Glomerular endothelial cell (primary cell): ENCODE measurements at places on chromosomes 7 and 10.

DNA sequence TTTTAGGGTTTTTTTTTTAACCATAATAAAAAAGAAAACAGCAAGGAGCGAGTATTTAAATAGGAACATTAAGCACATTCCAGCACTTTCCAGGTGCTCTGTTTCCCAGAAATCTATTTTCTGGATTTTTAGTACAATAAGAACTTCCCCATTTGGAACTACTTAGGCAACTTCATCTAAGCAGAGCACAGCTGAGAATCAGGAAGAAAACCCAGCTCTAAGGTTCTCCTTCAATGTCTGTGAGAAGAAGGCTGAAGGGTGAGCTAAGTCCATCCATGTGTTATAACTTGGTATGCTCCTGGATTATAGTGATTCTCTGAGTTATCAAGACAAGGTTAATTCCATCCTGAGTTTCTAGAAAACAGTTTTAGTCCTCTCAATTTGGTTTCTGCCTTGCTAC lies 181.9 kb downstream of the CYP26A1 start:
- no peak for DNase-seq

DNA sequence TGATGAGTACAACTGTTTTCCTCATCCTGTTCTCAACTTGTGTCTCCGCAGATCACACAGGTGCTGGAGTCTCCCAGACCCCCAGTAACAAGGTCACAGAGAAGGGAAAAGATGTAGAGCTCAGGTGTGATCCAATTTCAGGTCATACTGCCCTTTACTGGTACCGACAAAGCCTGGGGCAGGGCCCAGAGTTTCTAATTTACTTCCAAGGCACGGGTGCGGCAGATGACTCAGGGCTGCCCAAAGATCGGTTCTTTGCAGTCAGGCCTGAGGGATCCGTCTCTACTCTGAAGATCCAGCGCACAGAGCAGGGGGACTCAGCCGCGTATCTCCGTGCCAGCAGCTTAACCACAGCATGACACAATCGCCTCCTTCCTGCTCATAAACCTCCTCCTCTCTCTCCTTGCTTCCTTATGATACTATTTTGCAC lies 126.7 kb upstream of the PRSS58 start:
- DNase-seq, result no peak

DNA sequence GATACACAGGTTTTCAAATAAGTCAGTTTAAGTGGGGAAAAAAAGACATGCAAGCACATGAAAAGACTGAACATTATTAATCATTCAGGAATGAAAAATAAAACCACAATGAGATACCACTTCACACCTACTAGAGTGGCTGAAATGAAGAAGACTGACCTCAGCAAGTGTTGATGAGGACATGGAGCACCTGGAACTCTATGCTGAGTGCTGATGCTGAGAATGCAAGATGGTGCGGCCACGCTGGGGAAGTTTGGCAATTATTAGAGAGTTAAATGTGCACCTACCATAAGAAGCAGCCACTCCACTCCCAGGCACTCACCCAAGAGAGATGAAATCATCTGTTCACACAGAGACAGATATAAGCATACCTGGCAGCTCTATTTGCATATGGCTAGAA lies 32.9 kb upstream of the ELFN1 start:
- DNase-seq, result no peak

- DNase-seq, result no peak
Measured at GRCh38 chr7:512541-513311, 6.9 kb downstream of the PDGFA start.

GRCh38 chr10:96584035-96584434 lies 2.8 kb downstream of the TM9SF3 start:
- DNase-seq, result no peak

- DNase-seq, result no peak
Measured at GRCh38 chr7:79268730-79269129, 184.7 kb downstream of the MAGI2 start.

- DNase-seq, result peak; percentile 60
Measured at GRCh38 chr7:12162415-12163113, 48.5 kb upstream of the TMEM106B start.

GRCh38 chr7:101901661-101902491 lies 84.5 kb downstream of the CUX1 start:
- no peak for DNase-seq

GRCh38 chr10:20105236-20105635 lies 289.0 kb downstream of the PLXDC2 start:
- no peak for DNase-seq

DNA sequence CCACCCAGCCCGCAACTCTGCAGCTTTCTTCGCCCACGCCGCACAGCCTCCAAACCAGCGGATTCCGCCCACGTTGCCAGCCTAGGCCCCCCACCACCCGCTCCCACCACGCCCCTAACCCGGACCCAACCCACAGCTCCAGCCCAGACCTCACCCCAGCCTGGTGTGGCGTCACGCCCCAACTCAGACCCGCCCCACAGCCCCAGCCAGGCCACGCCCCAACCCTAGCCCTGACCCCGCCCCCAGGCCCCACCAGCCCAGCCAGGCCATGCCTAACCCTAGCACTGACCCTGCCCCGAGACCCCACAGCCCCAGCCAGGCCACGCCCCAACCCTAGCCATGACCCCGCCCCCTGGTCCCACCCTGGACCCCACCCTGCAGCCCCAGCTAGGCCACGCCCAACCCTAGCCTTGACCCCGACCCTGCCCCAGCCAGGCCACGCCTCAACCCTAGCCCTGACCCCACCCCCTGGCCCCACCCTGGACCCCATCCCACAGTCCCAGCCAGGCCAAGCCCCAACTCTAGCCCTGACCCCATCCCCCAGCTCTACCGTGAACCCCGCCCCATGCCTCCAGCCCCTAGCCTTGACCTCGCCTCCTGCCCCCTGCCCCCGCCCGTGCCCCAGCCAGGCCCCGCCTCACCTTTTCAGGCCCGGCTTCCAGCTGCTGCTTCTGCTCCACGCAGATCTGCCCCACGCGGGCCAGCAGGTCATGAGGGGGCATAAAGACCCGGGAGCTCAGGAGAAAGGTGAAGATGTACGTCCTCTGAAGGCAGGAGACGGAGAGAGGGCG lies 64.0 kb downstream of the RASGEF1A start:
- DNase-seq, result no peak

DNA sequence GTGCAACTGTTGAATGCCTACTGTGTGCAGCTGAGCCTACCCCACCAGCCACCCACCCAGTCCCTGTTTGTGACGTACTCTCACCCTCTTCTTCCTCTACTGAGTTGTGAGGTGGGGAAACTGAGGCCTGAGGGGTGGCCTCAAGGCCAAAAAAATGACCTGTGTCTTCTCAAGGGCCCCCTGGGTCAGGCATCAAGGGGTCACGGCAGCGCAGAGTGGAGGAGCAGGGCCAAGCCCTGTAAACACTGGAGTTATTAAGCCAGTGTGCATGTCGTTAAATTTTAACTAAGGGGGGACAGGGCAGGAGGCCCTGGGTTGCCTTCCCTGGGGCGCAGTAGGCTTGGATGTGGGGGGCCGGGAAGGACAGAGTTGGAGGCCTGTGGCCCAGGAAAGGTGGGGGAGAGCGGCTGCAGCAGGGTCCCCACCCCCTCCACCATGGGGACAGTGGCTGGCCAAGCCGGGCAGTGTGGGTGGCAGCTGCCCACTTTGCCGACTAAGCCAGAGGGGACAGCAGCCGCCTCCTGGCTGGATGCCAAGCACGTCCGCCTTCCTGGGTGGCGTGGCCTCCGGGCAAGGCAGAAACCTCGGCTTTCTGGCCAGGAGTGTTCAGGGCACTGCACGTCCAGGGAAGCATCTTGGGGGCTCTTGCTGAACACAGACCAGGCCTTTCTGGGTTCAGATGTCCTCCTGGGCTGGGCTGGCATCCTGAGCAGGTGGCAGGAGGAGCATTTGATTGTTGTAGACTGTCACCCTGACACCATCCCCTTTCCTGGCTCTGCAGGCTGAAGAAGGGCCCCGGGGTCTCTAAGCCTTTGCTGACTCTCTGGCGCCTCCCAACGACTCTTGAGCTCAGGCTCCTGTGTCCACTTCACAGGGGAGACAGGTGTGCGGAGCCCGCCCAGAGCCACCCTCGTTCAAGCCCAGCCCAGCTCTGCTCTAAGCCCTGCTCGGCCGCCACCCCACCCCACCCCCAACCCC lies 1.9 kb downstream of the SLC29A4 start:
- DNase-seq, result no peak

DNA sequence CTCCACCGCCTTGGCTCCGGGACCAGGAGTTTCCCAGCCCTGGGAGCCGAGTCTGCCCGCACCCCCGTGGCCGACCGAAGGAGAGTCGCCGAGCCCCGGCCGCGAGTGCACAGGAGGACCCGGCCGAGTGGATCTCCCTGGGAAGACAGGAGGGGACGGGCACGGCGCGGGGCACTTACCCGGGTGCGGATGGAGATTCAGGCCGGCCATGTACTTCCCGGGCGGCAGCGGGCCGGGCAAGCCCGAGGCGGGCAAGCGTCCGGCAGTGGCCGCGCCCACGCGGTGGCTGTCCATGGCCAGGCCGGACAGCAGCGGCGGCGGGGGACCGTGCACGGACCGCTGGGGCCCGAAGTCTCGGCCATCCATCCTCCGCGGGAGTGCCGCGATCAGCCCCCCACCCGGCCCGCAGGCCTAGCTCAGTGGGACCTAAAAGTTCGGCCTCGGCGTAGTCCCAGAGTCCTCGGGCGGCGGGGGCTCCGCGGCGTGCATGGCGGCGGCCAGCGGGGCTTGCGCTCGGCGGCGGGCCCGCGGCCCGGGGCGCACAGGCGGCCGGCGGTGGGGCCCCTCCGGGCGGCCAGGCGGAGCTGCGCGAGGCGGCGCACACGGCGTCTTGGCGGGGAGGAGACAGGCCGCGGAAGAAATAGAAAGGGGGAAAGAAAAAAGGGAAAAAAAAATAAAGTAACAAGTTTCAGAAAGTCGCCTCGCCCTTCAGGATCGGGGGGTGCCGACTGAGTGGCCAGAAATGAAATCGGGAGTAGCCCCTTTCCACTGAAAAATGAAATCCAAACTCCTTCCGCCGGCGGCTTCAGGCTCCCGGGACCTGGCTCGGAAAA lies 2.5 kb downstream of the TNRC18 start:
- no peak for DNase-seq

DNA sequence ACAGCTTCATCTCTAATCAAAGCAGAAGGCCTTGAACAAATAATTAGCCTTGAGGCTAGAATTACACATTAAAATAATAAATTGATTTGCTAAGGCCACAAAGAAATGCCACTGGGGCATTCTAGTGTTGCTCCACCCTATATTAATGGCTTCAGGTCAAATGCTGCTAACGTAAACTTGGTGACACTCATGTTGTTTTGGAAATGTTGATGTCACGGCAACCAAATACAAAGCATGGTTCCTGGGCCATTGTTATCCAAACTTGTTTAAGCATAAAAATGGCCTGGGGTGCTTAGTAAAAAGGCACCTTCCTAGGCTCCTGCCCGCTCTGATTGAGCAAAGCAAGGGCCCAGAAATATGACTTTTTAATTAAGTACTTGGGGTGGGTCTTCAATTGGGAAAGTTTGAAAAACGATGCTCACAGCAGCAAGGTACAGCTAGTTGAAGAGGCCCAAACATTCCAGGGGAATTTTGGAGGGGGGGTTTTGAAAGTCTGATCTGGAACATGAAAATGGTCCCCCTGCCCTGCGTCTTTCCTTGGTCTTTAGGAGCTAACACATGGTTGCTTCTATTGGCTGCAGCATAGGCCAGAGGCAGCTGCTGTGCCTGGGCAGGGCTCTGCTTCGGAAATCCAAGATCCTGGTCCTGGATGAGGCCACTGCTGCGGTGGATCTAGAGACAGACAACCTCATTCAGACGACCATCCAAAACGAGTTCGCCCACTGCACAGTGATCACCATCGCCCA lies 67.8 kb downstream of the ABCC2 start:
- no peak for DNase-seq

- no peak for DNase-seq
Measured at GRCh38 chr10:68666280-68666760, 54.7 kb upstream of the CCAR1 start.

DNA sequence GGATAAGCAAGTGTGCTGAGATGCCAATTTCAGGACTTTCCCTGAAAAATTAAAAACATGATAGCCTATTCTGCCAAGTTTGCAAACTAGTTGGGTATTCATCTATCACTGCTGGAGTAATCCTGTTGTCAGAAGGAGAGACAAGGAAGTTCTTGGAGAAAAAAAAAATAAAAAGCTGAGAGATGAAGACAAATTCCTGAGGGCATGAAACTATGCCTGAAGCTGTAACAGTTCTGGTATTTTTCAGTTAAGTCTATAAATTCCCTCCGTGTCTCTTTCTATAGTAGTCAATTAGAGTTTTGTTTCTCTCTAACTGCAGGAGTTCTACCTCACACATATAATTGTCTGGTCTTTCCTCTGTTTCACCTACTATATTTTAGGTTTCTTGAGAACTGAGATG lies 95.7 kb downstream of the DGKB start:
- no peak for DNase-seq

DNA sequence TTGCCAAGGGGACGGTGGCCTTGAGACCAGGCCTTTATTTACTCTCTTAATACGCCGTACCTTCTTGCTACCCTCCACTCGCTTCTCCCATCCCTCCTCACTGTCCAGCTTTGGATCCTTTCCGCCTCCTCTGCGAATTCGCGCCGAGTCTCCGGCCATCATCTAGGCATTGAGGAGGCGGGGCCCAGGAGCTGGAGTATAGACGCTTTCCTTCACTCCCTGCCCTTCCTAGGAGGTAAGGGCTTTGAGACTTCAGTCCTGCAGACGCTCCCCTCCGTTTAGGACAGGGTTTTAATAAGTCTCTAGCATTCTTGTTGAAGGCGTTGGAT lies 538 bp downstream of the TFAM start:
- no peak for DNase-seq

DNA sequence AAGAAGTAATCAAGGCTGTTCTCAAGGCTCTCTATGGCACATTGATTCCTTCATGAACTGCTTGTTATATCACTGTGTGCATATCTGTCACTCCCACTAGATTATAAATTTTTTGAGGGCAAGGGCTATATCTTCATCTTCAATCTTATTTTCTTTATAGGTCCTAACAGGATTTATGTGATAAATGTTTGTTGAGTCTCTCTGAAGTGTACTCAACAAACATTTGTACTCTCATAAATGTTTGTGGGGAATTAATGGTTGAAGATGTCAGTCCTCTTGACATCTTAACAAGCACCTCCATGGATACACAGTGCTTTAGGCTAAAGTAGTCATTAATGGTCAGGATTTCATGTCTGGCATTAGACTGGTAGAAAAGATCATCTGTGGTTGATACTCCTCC lies 143.2 kb downstream of the RNLS start:
- no peak for DNase-seq

- no peak for DNase-seq
Measured at GRCh38 chr10:127302343-127302742, 106.0 kb upstream of the INSYN2A start.

GRCh38 chr7:29565634-29565981 lies 2.0 kb downstream of the PRR15 start:
- DNase-seq, result no peak

GRCh38 chr7:16514271-16514670 lies 12.4 kb upstream of the LRRC72 start:
- peak; percentile 7 for DNase-seq

- DNase-seq, result no peak
Measured at GRCh38 chr10:64867501-64867962, 1346.3 kb downstream of the REEP3 start.

- no peak for DNase-seq
Measured at GRCh38 chr10:95121904-95122303, 52.6 kb upstream of the CYP2C8 start.
